ENCODE measurements at places on chromosomes 3 and 15. TPM values are rescaled to one million over a fixed set of nuclear protein-coding genes. Genes with fewer than 3 reads are reported as not detected.

The SLC28A1 gene
- total RNA-seq = not detected

The EXD1 gene
- not detected for total RNA-seq

The CKMT1A gene
- total RNA-seq = 50.6 TPM

The COL6A5 gene
- total RNA-seq = 0.45 TPM

The UROC1 gene
- total RNA-seq = not detected

The CFAP92 gene
- total RNA-seq = 6.8 TPM

The GATM gene
- 110 TPM for total RNA-seq

The RARRES1 gene
- total RNA-seq = 237 TPM

The CORO2B gene
- total RNA-seq = 0.89 TPM

The NAALADL2 gene
- total RNA-seq = 42.4 TPM

The VWA5B2 gene
- 16.5 TPM for total RNA-seq

The EAF1 gene
- total RNA-seq = 1.8 TPM

The ADCY5 gene
- 79.9 TPM for total RNA-seq

The ILDR1 gene
- not detected for total RNA-seq

The KNG1 gene
- total RNA-seq = not detected

The MLF1 gene
- 3.8 TPM for total RNA-seq

The FBXL2 gene
- total RNA-seq = 15.2 TPM

The ANKRD63 gene
- total RNA-seq = not detected

The ZMYND10 gene
- 61.4 TPM for total RNA-seq

The MESP2 gene
- total RNA-seq = not detected

The RAD51 gene
- total RNA-seq = not detected

The LRRC2 gene
- total RNA-seq = 1.7 TPM

The POC1A gene
- 3.8 TPM for total RNA-seq

The FAM162A gene
- 137 TPM for total RNA-seq

The SPTSSB gene
- total RNA-seq = 25.3 TPM

Measured in stomach (tissue), 19 donors.